ENCODE measurements at places on chromosomes 11 and 22.
A peak's percentile ranks its signal among the peaks of the same experiment; 100 is the strongest.

- no peak for DNase-seq
These were observed 14.3 kb upstream of the AIFM3 start for GRCh38 chr22:20952544-20953341.

DNA sequence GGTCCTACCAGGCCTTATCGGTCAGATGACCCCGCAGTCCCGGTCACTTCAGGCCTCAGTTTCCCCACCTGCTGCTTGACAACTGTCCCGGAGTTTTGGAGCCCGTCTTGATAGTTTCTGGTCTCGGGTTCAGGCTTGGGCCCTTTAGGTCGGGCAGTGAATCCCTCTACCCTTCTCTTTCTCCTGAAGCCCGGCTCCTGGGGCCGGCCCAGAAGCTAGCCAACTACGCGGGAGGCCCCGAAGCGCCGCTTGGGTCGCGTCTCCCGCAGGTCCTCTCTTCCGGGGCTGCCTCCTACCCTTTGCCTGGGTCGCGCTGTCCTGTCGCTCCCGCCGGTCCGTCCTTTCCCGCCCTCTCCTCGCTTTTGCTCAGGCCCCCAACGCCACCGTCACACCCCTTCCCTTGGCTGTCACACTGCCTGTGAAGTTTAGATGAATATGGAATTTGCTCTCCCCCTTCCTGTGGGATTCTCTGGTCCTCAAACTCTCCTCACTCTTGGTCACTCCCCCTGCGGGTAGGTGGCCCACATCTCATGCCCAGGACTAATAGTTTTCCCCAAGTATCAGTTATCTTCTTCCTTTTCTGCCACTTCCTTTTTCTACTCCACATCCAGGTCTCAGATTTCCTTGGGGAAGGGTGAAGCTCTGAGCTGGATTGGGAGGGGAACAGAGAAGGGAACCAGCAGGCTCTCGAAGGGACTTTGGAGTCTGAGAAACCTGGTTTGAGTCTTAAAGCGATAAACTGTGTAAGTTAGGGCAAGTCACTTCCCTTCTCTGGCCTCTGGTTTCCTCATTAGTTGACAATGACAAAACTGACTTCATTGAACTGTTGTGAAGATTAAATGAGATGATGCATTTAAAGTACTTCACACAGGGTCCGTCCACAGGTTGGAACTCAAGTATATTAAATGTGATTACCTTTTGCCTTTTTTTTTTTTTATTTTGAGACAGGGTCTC lies 790 bp downstream of the RAB1B start:
- no peak for DNase-seq

- no peak for DNase-seq
These were observed 296.2 kb downstream of the CNTN5 start for GRCh38 chr11:99316776-99317520.

DNA sequence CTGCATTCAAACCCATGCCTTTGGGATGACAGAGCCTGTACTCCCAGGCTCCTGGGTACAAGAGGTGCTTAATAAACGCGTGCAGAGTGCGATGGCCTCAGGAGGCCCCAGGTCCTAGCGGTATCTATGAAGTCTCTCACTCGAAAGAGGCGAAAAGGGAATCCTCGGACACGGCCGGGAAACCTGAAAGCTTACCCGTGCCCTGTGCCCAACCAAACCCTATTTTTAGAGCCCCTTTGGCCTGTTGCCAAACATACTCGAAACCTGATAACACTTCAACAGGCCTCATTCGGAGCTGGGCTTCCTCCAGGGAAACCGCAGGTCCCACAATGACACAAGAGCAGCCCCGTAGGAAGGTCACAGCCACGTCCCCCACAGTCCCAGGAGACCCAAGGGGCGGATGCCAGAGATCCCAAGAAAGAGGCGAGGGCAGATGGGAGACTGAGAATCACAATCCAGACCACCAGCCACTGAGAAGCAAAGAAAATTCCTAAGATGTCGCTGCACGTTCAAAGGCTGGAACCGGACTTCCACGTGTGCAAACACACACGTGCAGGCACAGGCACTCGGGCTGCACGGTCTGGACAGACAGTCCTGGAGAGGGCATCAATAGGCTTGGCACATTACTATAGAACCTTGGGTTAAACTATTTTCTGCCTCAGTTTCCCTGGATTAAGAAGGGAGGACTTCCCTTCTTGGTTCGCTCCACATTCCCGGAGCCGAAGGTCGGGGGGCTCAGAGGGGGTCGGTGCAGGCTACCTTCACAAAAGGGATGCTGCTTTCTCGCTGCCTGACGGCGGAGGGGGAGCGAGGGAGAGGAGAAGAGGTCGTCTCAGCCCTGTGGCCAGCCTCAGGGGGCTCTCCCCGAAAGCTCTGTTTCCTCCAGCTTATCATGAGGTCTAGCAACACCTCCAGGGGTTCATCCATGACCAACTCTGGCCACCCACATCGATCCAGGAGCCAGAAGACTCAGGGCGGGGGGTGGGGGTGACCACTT lies 8.2 kb downstream of the PDGFB start:
- peak; percentile 50 for DNase-seq

DNA sequence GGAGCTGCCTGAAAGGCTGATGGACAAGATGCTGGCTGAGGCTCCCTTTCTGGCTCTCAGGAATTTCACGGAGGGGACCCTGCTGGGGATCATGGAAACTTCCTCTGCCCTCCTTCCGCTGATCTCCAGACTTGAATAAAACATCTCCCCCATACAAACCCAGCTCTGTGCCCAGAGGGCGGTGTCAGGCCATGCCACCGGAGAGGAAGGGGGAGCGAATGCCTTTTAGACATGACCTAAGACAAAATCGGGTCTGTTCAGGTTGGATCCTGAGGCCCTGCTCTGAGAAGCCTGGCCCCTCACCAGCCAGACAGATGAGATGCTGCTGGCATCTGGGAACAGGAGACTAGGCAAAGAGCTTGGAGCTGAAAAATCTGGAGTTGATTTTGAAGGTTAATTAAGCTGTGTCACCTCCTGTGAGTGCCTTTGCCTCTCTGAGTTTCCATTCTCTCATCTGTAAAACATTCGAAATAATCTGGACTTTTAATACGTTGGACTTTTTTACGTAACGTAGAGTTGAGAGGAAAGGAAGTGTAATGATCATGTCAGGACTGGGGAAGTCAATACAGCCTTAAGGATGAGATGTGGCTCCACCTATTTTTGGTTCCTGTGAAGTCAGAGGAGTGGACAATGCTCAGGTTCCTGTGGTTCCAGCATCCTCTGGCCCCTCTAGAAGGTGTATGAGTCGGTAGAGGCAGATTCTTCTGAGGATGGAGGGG lies 163.6 kb downstream of the ST3GAL4 start:
- no peak for DNase-seq

DNA sequence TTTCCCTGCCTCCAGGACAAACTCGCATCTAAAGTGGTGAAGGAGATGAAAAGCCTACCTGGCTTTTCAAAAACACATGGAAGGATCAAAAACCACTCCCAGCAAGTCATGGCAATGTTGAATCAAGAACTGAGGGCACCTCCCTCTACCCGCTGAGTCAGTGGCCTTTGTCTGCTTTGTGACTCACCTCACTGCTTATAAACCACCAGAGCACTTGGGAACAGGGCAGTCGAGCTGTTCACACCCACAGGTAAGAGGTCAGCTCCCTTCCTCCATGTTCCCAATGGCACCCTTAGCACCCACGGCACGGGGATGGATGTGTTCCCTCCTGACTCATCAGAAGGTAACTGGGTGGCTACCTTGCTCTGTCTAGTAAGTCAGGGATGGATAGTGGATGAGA lies 21.7 kb downstream of the TENM4 start:
- DNase-seq = no peak

GRCh38 chr22:31160328-31160978 lies 471 bp downstream of the RNF185 start:
- DNase-seq = no peak

- DNase-seq = no peak
These were observed 39.7 kb upstream of the ACCSL start for GRCh38 chr11:44008088-44008501.
